Natural killer cell (primary cell): ENCODE measurements at places on chromosomes 7 and 10.

GRCh38 chr7:134016223-134016941, 110.8 kb upstream of the LRGUK start:
- no peak for DNase-seq

DNA sequence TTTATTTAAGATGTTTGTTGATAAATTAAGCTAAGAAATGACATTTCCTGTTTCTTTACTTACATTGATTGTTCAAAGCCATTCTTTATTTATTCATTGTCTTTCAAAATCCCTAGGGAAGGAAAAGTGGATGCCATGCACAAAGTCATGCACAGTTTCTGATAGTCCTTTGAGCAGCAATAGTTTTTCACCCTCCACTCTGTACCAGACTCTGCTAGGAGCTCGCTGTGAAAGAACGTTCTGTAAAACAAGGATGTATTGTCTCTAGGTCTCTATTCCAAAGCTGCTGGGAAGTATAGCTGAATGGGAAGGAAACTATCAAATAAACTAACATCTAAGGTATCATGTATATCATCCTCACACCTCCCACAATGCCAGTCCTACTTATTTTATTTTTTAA, 7.8 kb upstream of the NOC3L start:
- no peak for DNase-seq

GRCh38 chr10:119177708-119178371, 772 bp downstream of the PRDX3 start:
- no peak for DNase-seq

GRCh38 chr10:6399879-6400278, 180.2 kb downstream of the PRKCQ start:
- no peak for DNase-seq

DNA sequence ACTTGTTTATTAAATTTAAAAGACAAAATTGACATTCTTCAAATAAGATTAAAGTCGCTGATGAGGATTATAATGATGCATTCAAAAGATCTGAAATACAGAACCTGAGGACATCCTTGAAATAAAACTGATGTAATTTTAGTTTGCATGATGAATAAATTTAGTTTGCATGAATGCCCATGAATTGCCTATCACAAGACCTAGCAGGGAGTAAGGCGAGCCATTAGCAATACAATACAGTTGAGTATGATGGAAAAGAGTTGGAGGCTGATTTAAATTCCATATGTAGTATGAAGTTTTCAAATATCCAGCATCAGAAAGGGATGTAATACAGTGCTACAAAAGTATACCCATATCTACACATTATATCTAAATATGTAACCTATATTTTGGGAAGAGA, 321.3 kb downstream of the CACNA2D1 start:
- no peak for DNase-seq

- no peak for DNase-seq
These were observed 98.2 kb downstream of the RNF216 start for GRCh38 chr7:5683280-5683670.

DNA sequence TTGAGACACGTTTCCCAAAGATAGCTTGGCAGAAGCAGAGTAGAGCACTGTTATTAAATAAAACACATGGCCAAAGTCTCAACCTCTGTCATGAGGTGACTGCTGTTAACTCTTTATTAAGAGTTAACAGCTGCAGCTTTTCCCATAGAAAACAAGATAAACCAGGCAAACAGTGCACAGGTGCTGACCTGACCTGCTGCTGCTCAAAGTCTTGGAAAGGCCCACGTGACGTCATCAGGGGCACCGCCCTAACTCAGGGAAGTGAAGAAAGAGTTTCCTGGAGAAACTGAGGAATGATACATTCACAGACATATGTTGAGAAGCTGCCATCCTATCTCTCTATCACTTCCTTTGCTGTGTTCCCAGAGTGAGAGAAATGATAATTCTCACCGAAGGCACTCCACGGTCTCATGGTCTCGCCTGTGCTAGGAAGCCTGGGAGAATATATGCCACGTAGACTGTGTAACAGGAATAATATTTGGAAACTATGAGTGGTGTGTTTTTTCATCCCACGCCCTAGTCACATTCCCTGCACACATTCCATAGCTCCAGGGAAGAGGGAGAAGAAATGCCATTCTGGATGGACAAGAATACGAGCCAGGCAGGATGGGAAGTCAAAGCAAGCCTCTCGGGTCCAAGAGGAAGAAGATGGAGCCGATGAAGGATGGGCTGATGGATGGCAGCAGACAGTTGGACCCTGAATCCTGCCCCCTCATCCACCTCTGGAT, 146.2 kb upstream of the NFE2L3 start:
- DNase-seq = no peak

- no peak for DNase-seq
These were observed 6.9 kb downstream of the TMEM60 start for GRCh38 chr7:77791336-77791735.

GRCh38 chr10:95327367-95327766, 36.6 kb upstream of the PDLIM1 start:
- DNase-seq = no peak

- no peak for DNase-seq
These were observed 146.1 kb downstream of the SLC16A9 start for GRCh38 chr10:59563531-59563930.

DNA sequence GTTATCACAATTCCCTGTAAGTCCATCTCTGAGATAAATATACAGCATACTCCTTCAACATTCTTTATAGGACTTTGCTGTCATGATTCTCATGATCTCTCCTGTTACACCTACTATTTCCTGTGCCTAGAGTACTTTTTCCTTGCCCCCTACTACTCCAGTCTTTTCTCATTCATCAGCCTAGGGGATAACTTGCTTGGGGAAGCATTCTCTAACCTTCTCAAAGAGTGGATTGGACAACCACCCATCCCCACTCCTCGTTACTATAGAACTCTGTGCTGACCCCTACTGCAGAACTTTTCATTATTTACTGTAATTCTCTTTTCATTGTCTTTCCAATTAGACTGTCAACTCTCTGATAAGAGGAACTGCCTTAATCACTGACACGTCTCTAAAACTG, 57.4 kb upstream of the TFEC start:
- no peak for DNase-seq

GRCh38 chr7:100835903-100836811, 8.8 kb upstream of the EPHB4 start:
- DNase-seq = no peak

- peak; percentile 20 for DNase-seq
These were observed 687 bp downstream of the EPDR1 start for GRCh38 chr7:37920849-37921805.

DNA sequence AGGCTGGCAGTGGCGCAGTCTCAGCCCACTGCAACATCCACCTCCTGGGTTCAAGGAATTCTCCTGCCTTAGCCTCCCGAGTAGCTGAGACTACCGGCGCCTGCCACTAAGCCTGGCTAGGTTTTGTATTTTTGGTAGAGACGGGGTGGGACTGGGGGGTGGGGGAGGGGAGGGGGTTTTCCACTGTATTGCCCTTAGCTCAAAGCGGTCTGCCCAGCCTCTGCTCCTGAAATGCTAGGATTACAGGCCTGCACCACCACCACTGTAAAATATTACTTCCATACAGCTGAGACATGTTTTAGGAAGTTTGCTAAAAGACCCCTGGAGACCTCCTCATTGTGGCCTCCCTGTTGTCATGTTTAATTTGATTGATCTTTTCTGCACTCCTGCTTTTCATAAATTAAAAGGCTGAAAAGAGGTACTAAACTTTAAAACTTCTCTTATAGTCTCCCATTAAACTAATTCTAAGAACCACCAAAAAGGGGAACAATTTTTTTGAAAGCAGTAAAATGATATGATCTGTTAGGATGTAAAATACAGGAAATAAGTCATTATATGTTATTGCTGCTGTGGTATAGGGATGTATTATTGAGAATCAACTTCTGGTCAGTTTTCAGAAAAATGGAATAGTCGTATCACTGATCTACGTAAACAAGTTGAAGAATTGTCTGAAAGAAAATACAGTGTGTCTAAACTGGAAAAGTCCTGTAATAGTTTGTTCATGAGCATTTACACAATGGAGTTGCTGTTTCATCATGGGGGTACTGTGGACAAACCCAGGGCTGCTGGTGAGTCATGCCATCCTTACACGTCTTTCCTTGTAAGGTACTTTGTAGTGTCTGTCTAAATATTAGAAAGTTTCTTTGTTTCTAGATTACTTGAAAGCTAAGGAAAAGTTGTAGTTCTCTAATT, 72.9 kb upstream of the TMEM248 start:
- DNase-seq = no peak

DNA sequence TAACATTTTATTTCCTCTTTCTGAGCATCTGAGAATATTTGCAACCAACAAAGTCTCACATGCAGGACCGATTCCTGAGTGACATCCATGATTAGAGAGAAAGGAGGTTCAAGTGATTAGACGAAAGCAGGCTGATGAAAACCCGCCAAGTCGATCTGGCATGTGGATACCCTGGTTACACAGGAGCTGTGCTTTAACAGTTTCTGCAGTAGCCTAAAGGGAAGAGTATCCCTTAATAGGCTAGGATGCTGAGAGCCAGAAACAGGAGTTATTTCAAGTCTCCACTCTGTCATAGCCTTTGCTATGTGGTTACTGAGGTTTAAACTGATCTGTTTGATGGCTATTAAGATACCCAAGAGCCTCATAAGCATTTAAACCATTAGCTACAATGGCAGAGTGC, 82.5 kb downstream of the PRKCQ start:
- DNase-seq = no peak

- DNase-seq = no peak
These were observed 132.9 kb downstream of the ATXN7L1 start for GRCh38 chr7:105743351-105744090.

DNA sequence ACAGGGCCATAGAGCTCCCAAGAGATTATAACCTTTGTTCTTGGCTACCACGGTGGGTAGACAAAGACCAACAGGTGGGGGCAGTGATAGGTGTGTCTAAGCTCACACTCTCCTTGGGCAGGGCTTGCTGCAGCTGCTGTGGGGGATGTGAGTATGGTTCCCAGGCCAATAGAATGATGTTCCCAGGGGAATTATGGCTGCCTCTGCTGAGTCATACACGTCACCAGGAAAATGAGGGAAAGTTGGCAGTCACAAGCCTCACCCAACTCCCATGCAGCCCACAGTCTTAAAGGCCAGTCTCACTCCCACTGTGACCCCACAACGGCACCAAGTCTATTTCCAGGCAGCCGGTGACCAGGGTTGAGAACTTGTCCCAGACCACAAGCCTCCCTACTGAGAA, 453.4 kb upstream of the PODXL start:
- no peak for DNase-seq

- DNase-seq = peak; percentile 66
These were observed 118.7 kb downstream of the RALA start for GRCh38 chr7:39741942-39742623.

DNA sequence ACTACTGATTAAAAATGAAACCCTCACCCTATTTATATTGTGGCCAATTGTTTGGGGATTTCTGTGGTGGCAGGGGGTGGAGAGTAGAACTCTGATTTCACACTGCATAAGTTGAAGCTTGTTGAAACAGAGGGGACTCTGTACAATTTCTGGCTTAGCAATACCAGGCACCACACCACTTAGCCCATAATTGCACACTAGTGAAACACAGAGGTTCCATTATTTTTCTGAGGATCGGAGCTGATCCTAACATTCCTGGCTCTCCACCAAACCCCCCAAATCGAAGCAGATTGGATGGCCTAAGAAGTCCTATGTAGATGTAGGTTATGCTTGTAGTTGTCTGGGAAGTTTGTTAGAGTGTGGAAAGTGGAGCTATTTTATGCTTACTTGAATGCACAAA, 47.0 kb downstream of the PTN start:
- DNase-seq = no peak

GRCh38 chr7:1193593-1194424, 33.8 kb upstream of the ZFAND2A start:
- no peak for DNase-seq

DNA sequence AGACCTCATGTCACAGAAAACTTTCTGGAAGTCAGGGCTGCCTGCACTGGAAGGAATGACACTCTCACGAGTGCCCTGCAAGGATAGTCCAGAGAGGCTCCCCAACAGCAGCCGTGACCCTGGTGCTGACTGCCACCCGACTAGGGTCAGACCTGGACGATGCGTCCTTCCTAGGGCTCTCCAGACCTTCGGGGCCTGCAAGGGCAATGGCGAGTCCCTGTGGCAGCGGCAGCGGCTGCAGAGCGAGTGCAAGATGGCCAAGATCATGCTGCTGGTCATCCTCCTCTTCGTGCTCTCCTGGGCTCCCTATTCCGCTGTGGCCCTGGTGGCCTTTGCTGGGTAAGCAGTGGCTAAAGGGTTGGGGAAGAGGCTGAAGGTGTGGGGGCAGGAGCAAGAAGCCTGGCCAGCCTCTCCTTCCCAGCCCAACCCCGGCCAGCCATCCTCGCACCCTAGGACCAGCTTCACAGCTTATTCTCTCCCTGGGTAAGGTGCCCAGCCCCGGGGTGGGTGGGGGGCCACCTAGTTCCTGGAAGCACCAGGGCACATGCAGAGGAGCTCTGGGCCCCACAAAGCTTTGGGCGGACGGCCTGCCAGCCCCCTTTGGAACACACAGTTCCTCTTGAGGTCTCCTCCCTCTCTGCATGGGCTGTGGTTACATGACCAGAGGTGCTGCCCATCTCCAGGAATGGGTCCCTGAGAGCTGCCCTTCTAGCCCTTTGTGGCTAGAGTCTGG, 5.5 kb downstream of the OPN4 start:
- no peak for DNase-seq

DNA sequence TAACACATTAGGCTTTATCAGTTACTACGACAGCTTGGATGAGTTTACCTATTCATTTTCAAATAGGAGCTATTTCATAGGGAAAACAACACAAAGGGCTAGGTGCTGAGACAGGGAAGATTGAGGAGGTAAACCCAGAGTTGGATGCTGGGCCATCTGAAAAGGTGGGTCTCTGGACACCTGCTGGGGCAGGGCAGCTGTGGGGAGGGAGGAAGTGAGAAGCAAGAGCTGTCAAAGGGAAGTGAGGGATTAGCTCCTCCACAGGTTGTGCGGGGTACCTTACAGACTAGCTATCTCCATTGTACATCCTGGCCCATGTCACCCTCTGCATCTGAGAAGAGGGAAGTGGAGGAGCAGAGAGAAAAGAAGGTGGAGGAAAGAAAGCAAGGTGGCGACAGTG, 48.9 kb downstream of the BLNK start:
- no peak for DNase-seq

DNA sequence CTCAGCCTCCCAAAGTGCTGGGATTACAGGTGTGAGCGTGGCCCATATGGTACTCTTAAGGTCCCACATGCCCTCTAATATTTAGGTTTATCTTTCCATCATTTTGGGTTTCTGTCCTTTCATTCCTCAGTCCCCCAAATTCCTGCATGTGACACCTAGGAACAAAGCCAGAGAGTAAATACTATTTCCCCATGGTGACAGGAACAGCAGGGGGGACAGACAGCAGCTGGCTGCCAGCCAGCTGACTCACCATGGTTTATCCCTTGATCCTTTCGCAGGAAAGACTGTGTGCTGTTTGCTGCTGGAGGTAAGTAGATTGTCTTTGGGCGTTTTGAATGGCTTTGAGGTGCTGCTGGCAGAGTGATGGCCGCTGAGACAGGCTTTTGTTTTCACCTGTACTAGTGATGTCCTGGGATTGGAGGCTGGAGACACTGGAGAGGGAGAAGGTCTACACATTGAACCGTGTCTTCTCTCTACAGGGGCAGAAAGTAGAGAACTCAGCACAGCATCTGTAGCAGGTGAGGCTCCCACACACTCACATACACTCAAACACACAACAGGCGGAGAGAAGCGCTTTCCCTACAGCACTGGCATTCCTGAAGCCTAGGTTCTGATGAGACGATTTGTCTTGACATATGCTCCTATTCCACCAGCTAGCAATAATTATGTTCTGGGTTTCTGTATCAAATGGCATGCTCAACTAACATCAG, 83.7 kb upstream of the EFCAB10 start:
- no peak for DNase-seq
